GM04503 (cell line): ENCODE measurements at places on chromosomes 1 and 21.

DNA sequence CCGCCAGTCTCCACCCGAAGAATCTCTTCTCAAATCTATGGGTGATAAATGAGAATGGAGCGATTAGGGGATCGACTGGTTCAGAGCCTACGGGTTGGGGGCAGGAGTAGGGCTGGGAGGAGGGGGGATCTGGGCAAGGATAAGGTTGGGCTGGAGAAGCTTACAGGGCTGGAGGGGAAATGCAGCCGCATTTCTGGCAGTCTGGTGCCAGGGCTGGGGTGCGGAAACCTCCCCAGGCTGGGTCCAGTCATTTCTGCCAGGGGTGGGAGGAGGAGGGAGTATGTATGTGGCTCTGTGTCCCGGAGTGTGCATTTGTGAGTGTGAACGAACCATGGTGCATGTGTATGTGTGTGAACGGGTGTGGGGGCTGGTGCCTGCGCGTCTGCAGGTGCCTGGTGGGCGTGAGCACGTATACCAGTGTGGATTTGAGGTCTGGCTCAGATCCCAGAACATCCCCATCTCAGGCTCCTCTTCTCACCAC, 10.2 kb downstream of the C1orf216 start:
- DNase-seq, result no peak

- DNase-seq, result no peak
Observed at GRCh38 chr1:19869929-19870328, 12.3 kb upstream of the OTUD3 start.

GRCh38 chr1:114585231-114585630, 3.8 kb upstream of the BCAS2 start:
- no peak for DNase-seq

DNA sequence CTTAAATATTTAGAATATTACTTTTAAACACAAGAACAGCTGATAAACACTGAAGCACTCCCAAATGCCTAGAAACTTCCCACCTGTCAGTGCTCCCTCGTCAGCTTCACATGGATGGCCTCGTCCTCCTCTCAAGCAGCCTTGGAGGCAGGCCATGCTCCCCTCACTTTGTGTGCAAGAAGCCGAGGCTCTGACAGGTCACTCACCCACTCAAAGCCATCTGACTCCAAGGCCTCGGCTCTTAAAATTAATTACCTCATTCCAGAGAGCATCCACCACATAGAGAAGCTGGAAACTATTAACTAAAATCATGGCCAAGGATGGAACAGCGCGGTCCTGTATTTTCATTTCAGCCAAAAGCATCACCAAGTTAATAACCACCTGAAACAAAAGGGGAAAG, 17.8 kb downstream of the LBR start:
- no peak for DNase-seq

DNA sequence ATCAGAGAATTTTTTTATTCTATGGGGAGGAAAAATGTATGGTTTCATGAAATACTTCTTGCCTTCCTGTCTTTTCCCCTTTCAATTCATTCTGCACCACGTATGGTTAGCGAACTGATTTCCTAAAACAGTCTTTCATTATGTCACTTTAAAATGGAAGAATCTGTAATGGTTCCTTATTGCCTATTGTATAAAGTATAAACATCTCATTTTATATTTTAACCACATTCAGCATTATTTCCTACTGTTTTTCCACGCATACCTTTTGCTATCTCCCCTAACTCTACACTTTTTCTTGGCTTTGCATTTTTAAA, 232.3 kb upstream of the B3GALT2 start:
- DNase-seq, result no peak

DNA sequence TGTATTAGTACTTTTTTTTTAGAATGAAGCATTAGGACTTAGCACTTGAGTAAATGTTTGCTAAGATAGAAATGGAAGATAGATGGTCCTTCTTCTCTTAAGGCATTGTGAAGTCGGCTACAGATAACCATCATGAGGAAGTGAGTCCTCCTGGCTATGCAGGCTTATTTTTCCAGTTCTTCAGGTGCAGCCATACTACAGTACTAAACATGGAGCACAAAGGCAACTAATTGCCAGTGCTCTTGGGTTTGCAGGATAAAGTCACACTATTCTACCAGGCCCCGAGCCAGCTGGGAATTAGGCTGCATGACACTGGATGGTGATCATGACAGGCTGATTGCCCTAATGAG, 197.3 kb upstream of the SGIP1 start:
- DNase-seq, result no peak

- no peak for DNase-seq
Observed at GRCh38 chr1:43443197-43443946, 10.4 kb downstream of the HYI start.

DNA sequence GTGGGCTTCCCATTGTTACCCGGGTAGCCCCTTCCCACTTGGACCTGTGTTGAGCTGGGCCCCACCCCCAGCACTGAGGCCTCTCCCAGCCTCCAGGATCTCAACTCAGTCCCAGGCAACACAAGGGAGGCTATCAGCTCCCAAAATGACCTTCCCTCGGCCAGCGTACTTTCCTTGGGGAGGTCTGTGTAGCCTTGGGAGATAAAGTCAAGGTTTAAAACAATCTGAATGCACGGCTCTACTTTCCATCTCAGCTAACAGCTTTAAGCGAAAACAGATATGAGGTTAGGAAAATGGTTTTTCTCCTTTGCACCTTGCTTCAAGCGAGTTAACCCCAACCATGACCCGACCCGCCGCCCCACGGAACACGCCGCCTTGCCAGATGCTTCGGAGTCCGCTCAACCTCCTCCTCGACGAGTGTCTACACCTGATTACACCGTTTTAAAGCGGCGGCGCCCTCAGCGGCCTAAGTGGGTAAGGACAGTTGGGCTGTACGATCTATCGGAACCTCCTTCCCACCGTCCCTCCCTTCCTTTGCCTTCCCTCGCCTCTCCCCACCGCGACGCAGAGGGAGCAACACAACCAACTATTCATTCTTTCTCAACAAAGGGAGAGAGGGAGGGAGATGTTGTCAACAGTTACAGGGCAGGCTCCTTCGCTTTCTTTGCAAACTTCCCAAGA, 1.1 kb downstream of the BCAR3 start:
- peak; percentile 71 for DNase-seq

DNA sequence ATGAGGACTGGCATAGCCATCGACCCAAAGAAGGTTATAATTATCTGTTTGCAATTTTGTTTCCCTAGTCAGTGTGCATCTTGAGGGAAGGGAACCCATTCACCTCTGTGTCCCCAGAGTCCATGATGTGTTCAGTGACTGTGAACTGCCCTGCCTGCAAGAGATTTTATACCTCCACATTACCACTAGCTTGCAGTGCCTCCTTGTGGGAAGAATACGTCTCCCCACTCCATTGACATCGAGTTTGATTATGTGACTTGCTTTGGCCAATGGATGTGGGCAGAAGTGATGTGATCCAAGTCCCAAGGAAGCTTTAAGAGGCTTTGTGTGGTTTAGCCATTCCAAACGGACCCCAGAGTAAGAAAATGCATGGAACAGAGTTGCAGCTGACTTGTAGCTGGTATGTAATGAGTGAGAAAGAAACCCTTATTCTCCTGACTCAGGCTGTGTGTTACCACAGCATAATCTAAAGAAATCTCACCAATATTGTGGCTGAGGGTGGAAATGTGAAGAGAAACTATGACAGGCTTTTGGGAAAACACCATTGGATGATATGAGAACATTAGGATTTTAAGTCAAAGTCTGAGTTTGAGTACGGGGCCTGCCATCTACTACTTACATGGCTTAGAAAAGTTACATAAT, 47.8 kb upstream of the NRDC start:
- DNase-seq, result no peak

DNA sequence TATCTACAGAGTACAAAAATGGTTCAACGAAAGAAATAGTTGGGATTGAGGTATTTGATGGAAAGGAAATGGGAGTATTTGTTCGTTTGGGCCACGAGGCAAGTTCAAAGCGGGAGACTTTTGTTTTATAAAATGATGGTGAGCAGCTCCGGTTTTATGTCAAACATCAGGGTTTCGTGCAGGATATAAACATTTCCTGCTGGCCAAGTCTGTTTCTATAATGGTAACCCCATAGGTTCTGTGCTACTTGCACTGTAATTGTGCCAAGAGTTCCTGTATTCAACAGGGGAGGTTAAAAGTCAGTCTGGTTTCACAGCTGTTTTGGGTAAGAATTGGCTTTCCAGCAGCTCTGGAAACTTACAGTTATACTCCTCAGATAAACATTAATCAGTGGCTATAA, 290.3 kb upstream of the NRIP1 start:
- no peak for DNase-seq

- DNase-seq, result no peak
Observed at GRCh38 chr1:198187973-198188588, 31.3 kb downstream of the NEK7 start.

DNA sequence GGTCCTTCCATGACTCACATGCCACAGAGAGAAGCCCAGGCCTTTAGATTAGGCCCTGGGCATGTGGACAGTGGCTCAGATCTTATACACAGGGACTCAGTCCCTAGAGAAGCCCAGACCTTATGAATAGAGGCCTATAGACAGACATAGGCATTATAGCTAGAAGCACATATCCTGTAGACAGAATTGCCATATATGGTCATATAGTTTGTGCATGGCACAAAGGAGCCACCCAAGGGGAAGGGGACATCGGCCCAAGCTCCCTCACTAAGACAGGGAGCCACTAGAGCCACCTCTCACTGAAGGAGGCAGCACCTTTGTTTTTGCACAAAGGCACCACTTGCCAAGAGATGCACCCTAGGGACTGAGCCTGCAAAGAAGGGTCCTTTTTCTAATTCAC, 2.3 kb upstream of the EFNA3 start:
- DNase-seq, result no peak

DNA sequence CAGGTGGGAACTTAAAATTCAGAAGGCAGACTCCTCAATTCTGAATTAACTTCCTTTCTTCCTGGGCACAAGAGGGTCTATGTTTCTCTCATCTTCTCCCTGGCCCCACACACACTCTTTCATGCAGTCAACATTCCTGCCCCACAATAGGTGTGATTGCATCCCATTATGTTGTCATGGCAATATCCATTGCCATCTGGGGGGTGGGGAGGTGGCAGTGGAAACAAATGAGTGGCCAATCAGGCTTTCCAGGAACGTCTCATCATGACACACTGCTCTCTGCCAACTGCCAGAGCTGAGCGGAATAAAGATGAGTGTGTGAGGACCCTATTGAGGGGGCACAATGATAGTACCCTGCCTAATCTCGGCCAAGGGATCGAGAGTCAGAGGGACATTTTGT, 80.4 kb downstream of the KCND3 start:
- DNase-seq, result no peak

- DNase-seq, result no peak
Observed at GRCh38 chr1:20538227-20538626, 14.1 kb upstream of the FAM43B start.

GRCh38 chr1:7752512-7753417, 18.3 kb upstream of the VAMP3 start:
- DNase-seq, result peak; percentile 15

DNA sequence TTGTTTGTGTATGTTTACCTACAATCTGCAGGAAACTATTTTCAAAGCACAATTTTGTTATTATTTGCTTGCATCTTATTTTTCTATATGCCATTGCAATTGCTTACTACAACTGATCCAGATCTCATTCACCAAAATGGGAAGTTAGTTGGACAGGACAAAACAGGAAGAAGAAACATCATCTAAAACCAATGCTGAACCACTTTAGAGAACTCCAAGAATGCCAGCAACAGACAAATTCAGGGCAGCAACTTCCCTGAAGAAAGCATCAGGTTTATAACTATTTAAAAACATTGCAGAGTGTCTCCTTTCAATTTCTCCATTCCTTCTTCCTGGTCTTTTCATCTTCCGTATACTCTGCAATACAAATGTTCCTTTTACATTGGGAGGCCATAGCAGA, 82.4 kb upstream of the SMYD2 start:
- no peak for DNase-seq

- peak; percentile 83 for DNase-seq
Observed at GRCh38 chr1:183209533-183210158, 23.6 kb downstream of the LAMC2 start.

DNA sequence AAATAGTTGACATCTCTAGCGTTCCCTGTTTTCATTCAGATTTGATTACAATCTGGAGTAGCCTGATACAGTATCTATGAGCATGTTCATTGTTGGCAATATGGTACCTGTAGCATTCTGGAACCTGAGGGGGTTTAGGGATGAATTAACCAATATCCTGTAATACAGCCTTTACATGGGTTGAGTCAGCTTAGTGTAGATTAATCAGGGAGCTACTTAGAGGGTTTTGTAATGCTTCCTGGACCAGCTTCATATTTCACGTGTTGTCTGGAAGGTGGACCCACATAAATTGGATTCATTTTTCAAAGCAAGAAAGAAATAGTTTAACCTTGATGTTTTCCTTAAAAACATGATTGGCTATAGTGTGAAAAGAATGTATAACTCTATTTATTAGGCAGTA, 3.6 kb downstream of the OTUD3 start:
- DNase-seq, result no peak

- DNase-seq, result no peak
Observed at GRCh38 chr1:79235301-79236002, 228.9 kb upstream of the ADGRL4 start.

DNA sequence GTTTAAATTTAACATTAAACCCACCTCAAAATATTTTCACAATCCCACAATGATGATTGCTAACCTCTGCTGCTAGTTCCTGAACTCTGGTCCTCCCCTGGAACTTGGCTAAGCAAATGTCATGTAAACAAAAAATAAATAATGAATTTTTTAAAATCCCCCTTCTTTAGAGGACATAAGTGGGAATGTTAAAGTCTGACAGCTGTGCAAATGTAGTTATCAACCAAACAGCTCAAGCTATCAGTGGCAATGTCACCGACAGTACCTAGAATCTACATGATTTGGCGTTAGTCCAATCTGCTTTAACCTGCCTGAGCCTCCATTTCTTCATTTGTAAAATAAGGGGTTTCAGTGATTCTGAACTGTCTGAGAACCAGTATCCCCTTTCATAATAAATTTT, 67.7 kb downstream of the GDAP2 start:
- DNase-seq, result no peak

GRCh38 chr1:182664296-182664695, 20.1 kb downstream of the RGS8 start:
- DNase-seq, result no peak

GRCh38 chr1:171213559-171214454, 28.7 kb downstream of the FMO2 start:
- no peak for DNase-seq
